ENCODE measurements at places on chromosomes 6 and 20.

DNA sequence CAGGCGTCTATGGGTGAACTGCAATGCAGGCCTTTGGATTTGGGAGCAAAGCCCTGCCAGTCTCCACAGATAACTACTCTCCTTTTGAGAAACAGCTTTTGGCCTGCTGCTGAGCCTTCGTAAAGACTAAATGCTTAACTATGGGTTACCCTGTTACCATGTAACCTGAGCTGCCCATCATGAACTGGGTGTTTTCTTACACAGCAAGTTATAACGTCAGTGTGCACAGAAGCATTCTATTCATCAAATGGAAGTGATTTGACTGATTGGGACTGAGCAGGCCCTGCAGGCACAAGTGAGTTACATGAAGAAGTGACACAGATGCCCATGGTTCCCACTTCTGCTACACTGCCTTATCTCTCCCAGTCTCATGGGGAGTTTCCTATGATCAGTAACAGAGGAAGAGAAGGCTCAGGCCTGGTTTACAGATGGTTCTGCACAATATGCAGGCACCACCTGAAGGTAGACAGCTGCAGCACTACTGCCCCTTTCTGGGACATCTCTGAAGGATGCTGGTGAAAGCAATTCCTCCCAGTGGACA is 319.1 kb downstream of the CD83 start:
- DNase-seq: no peak

GRCh38 chr6:75331151-75331550 is 46.6 kb upstream of the TMEM30A start:
- no peak for DNase-seq

DNA sequence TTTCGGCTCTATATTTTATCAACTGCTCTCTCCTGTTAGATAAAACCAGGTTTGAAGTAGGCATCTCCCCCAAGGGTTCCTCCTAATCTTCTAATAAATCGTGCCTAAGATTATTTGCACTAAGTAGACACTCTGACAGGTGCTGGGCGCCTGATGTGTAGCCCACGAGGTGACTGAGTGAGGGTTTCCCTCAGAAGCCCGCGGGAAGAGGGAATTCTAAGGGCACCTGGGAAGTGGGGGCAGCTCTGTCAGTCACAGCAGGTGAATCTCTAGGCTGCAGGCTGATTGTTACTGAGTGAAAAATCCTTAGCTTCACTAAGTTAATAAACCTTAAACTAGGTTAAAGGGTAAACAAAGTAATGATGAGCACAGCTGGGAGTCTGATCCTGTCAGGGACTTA is 68.2 kb downstream of the PXDC1 start:
- no peak for DNase-seq

DNA sequence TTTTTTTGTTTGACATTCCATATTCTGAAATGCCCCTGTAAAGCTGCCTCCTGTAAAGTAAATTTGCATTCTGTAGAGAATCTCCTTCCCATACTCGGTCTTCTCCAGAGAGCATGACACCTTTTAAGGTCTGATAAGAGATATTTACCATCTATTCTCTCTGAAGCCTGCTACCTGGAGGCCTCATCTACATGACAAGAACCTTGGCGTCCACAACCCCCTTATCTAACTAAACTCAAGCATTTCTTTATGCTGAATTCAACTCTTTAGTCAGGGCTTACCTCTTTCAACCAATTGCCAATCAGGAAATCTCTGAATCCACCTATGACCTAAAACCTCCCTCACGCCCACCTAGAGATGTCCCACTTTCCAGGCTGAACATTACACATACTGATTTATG is 51.6 kb downstream of the FAM184A start:
- DNase-seq: no peak

DNA sequence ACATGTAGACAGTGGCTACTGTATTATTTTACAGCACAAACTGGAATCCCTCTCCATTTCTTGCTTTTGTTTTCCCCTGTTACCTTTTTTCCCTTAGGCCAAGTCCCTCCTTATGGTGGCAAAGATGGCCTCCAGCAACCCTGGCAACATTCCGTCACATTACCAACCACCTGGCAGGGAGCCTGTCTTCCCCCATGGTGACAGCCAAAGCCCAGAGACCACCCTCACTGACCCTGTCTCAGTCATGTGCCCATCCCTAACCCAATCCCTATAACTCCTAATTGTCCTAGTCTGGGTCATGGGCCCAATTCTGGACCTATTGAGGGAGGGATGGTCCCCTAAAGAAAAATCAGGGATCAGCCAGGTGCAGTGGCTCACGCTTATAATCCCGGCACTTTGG is 27.6 kb downstream of the PARD6B start:
- DNase-seq: no peak

DNA sequence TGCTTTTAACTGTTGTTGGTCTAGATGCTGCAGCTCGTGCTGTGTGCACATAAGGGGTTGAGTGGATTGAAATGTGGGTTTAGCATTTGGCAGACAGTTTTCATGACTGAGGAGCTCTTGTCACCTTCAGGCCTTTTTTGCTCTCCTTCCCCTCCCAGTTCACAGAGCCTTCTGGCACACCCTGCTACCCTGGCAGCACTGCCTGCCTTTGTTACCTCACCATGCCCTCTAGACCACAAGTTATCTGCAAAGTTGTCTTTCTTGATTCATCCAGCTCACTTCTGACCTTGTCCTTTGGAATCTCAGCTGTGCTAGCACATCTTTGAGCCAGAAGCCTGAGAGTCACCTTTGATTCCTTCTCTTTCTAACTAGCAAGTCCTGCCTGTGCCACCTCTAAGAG is 348.9 kb upstream of the ZFP64 start:
- no peak for DNase-seq

DNA sequence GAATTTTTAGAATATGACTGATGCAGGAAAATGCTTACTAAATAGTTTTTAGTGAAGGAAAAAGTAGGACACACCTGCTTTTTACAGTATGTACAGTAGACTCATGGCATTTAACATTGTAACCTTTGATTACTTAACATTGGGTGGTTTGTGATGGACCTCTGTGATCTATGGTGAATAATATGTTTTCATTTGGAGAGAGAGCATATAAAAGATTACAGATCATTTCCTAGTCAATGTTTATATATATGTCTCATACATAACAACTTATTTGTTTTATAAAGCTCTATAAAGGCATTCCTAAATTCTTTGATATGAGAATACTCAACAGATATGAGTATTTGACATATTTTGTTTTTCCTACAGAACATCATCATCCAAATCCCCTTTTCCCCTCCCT is 129.3 kb upstream of the PDE7B start:
- no peak for DNase-seq

DNA sequence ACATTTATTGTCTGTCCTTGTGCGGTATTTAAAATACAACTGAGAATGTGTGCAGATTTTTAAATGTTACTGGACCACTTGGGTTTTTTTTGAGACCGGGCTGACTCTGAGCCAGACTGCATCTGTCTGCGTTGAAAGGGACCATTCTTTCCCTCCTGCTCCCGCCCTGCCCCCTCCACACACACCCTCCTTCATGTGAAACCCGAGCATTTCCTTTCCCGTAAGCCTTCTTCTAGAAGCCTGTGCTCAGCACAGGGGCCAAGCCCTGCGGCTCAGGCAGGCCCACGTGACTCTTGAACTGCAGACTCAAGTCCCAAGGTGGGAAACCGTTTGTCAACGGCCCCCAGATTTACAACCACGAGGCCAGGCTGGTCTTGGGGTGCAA is 82.7 kb upstream of the FOXC1 start:
- peak; percentile 78 for DNase-seq

GRCh38 chr6:37275350-37275749 is 17.4 kb upstream of the TMEM217 start:
- DNase-seq: no peak

GRCh38 chr20:59723108-59723500 is 118.8 kb downstream of the PHACTR3 start:
- peak; percentile 33 for DNase-seq

- DNase-seq: no peak
Observed at GRCh38 chr20:44123251-44123650, 63.7 kb downstream of the JPH2 start.

- DNase-seq: no peak
Observed at GRCh38 chr6:5866547-5867051, 140.1 kb downstream of the NRN1 start.

- DNase-seq: no peak
Observed at GRCh38 chr6:42136508-42137193, 5.8 kb downstream of the C6orf132 start.

DNA sequence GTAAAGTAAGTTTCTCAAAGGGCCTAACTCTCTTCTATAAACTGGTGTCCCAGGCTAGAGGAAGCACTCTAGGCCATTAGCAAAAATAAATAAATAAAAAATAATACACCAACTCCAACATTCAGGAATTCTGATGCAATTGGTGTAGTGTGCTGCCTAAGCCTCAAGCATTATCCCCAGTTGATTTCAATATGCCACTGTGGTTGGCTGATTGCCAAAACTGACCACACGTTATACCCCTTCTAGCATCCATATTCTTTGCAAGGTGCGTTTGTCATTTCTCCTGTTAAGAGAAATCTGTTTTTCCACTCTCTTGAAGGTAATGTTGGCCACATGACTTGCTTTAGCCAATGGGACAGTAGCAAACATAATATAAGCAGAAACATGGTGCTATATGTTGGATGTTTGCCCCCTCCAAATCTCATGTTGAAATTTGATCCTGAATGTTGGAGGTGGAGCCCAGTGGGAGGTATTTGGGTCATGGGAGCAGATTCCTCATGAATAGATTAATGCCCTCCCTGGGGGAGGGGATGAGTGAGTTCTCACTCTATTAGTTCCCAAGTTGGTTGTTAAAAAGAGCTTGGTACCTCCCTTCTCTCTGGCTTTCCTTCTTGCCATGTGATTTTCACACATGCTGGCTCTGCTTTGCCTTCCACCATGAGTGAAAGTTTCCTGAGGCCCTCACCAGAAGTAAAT is 71.9 kb upstream of the PLCB4 start:
- no peak for DNase-seq

DNA sequence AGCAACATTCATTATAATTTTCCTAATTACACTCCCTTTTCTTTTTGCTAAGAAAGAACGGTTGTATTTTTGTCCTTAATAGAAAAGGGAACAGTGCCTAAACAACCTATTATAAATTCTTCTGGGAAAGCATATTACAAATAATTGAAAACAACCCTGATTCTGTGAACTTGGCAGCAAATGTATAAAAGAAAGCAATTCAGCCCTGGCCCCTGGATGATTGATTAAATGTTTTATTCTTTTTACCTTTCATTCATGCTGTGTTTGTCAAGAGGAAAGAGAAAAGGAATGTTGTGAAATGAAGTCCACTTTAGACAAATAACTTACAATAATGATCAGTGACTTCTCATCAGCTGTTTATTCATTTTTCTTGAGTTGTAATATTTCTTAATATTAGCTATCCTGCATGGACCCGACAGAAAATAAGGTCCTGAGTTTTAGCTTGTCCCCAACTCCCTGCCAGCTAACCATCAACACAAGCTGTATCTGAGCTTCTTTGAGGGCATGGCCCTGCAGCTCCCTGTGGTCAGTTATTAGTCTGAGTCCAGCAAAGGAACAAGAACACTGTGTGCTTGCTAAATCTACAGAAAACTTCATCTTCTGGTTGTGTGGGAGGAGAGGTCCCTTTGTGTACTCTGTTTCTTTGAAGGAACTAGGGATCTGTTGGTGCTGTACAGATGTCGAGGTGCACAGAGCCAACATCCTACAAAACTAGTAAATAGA is 248.2 kb downstream of the LAMA2 start:
- peak; percentile 82 for DNase-seq

GRCh38 chr20:7882076-7882475 is 58.2 kb downstream of the HAO1 start:
- no peak for DNase-seq

- DNase-seq: no peak
Observed at GRCh38 chr6:57242505-57242904, 20.4 kb upstream of the RAB23 start.

- no peak for DNase-seq
Observed at GRCh38 chr6:1279065-1279464, 32.8 kb upstream of the FOXQ1 start.

DNA sequence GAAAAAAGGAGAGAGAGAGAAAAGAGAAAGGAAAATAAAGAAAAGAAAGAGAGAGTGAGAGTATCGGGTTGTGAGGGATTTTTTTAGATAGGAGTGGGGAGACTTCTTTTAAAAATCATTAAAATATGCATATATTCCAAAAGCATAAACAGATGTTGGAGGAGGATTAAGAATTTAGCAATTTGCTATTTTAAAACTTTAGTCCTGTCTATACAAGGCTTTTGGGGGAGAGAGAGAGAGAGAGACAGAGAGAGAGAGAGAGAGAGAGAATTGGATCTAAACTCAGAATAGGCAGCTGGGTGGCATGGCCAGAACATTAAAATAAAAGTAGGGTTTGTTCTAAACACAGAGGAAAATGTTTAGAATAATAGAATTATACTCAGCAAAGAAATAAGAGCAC is 72.1 kb downstream of the SOD2 start:
- no peak for DNase-seq

GRCh38 chr6:141199074-141199473 is 933.7 kb upstream of the GJE1 start:
- no peak for DNase-seq

GRCh38 chr6:12066297-12066696 is 54.2 kb downstream of the HIVEP1 start:
- no peak for DNase-seq

DNA sequence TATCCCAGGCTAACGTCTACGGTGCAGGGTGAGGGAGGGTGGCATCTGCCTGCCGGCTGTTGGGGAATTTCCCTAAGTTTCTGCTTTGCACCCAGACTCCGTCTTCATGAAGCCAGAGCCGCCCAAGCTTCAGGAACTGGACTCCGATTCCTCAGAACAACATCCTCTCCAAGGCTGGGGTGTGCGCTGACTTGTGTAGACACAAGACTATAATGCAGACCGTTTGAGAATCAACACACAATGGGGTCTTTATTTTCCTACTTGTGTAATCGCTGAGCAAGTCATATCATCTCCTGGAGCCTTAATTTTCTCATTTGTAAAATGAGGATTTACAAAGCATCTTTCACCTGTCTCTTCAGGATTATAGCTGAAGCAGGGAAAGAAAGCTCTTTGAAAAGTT is 160.5 kb upstream of the AGPAT4 start:
- no peak for DNase-seq

DNA sequence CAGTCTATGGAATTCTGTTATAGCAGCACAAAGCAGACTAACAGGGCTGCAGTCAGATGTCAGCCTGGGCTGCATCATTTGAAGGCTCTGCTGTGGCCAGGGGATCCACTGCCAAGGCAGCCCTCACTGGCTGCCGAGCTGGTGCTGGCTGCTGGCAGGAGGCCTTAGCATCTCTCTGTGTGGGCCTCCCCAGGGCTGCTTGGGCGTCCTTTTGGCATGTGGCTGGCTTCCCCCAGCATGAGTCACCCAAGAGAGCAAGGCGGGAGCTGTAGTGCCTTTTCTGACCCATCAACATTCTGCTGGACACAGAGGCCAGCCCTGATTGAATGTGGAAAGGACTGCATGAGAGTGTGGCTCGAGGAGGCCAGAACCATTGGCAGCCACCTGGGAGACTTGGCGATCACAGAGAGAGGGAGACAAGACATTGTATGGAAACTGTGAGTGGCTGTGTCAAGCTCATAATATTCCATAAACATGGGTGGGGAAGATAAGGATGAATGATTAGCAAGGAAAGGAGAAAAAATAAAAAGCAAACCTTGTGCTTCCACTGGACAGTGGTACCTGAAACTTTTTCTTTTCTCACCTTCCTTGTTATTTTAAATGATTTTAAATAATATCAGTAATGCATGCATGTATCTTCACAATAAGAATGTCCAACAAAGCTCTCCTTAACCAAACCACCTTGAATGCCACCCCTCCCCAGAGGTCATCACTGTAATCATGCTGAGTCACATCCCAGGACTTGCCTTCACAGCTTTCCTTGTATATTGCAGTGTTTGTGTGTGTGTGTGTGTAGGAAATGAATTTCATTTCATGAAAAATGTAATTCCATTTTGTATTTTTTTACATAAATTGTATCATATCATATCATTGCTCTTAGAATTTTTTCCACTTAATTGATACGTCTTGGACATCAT is 55.0 kb upstream of the VSX1 start:
- peak; percentile 83 for DNase-seq

All from tibial artery (tissue), 4 donors.